Osteocyte (in vitro differentiated cells): ENCODE measurements at places on chromosomes 4 and X. TPM values are rescaled to one million over a fixed set of nuclear protein-coding genes. Genes with fewer than 3 reads are reported as not detected.

The AMBN gene
- total RNA-seq, result not detected in 2 replicates

The MAGEA10 gene
- total RNA-seq, result not detected in 2 replicates

- peak; percentile 91 for DNase-seq
- H3K36me3 ChIP-seq, result no peaks in the 10 kb centered on the region
- no peak overlapping the region for H3K27ac ChIP-seq
- peaks cover 25% of the 10 kb centered on the region for H3K27me3 ChIP-seq
Measured at GRCh38 chr4:24488399-24489164, 95.8 kb downstream of the DHX15 start.

DNA sequence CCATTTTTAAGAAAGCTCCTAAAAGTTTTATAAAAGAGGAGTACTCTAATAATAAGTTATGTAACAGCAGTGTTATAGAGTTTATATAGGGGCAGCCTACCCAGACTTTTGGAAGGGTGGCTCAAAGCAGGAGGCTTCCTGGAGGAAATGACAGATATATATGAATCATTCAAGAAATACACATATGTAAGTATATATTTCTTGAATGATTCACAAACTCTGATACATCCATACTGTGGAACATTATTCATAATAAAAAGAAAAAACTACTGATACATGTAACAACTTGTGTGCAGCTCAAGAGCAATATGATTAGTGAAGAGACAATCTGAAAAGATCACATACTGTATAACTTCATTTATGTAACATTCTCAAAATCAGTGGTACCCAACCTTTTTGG is 166.2 kb downstream of the WDFY3 start:
- no peaks in the 10 kb centered on the region for H3K27me3 ChIP-seq
- no peak overlapping the region for H3K4me3 ChIP-seq
- H3K36me3 ChIP-seq, result peaks cover 42% of the 10 kb centered on the region
- H3K27ac ChIP-seq, result no peak overlapping the region
- no peak for DNase-seq
- H3K4me1 ChIP-seq, result peaks cover 9% of the 10 kb centered on the region

DNA sequence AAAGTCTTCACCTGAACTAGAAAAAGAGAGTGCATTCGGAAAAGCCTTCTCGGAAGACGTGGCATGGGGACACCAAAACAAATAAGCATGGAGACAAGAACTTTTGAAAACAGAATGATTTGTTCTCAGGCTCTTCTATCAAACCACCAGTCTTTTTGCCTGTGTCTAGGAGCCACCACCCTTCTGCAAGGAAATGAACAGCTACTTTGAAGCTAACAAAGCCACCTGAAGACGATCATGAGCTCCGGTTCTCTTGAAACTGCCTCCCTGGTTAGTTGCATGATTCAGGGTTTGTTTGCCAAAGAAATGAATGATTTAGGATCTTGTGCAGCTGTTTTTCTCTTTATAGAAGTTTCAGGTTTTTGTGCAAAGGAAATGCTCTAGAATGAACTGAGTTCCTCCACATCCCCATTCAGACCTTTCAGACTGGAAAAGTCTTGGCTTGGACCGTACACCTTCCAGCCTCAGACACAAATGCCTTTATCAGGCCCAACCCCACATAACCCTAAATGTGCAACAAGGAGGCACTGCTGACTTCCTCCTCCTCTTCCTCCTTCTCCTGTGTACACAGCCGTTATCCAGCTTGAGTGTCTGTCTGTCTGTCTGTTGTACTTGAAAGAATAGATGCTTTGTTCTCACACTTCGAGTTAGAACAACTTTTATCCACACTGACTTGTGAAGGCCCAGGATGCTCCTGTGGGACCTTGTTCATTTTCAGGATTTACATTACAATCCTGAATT is 334.8 kb upstream of the KLF3 start:
- no peak for DNase-seq
- H3K4me3 ChIP-seq, result no peak overlapping the region
- peaks cover 5% of the 10 kb centered on the region for H3K27me3 ChIP-seq
- H3K27ac ChIP-seq, result no peak overlapping the region

DNA sequence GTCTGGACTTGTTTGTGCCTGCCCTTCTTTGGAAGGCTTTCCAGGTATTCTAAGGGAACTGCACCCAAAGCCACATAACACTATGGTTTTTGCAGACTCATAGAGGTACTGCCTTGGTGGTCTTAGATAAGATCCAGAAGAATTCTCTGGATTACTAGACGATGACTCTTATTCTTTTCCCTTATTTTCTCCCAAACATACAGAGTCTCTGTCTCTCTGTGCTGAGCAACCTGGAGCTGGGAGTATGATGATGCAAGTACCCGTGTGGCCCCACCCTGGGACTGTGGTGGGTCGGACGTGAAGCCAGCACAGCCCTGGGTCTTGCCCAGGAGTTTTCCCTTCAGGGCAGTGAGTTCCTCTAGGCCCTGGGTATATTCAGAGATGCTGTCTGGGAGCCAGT is 1342.4 kb upstream of the TENM3 start:
- H3K27me3 ChIP-seq, result no peaks in the 10 kb centered on the region
- no peak for DNase-seq
- no peaks in the 10 kb centered on the region for H3K36me3 ChIP-seq
- no peaks in the 10 kb centered on the region for H3K4me1 ChIP-seq
- H3K4me3 ChIP-seq, result no peak overlapping the region
- no peak overlapping the region for H3K27ac ChIP-seq

The BRS3 gene
- total RNA-seq, result not detected in 2 replicates

The NLGN3 gene
- 0.51 and 1.1 TPM in 2 replicates for total RNA-seq

The TMSB4X gene
- 2,830 and 2,924 TPM in 2 replicates for total RNA-seq

DNA sequence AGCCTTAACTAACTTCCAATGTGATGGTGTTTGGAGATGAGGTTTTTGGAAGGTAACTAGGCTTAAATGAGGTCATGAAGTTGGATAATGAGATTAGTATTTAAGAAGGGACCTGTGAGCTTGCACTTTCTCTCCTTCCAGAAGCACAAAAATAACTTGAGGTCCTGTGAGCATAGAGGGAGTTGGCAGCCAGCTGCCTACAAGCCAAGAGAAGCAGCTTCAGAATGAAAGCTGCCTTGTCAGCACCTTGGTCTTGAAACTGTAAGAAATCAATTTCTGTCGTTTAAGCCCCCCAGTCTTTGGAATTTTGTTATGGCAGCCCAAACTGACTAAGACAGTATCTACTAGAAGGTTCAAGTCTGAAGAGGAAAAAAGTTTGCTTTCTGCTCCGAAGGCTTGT is 280.2 kb upstream of the GALNTL6 start:
- no peaks in the 10 kb centered on the region for H3K27me3 ChIP-seq
- H3K4me3 ChIP-seq, result no peak overlapping the region
- no peak for DNase-seq
- no peaks in the 10 kb centered on the region for H3K4me1 ChIP-seq

The UGT2A3 gene
- total RNA-seq, result not detected in 2 replicates

DNA sequence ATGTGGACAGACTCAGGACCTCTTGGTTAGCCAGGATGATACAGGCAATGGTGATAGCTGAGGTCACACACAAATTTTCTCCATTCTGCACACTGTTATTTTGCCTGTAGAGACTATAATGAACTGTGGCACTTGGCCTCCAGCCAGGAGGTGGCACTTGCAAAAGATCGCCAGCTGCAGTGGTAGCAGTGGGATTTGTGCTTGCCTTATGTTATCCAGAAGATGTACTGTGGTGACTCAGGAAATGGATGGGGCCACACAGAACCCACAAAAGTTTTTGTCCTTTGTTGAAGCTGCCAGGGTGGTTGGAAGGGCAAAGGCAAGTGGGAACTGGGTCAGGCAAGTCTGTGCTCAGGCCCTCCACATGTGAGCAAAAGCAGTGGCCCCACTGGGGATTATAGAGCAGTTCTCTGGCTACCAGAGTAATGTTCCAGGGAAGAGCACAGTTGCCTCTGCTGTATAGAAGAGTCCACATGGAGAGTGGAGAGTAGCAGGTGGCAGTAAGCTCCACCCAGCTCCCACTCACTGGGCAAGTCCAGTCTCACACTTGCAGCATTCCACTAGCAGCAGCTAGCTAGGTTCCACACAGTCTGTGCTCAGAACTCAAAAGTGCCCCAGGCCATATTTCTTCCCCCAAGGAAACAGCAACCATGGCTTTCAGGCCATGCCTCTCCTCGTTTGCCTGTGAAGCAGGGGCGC is 5.9 kb upstream of the C4orf17 start:
- peaks cover 22% of the 10 kb centered on the region for H3K27me3 ChIP-seq
- H3K36me3 ChIP-seq, result no peaks in the 10 kb centered on the region
- H3K4me3 ChIP-seq, result no peak overlapping the region
- no peak overlapping the region for H3K27ac ChIP-seq
- peaks cover 9% of the 10 kb centered on the region for H3K4me1 ChIP-seq

The NSDHL gene
- total RNA-seq, result 14.1 and 14.7 TPM in 2 replicates

DNA sequence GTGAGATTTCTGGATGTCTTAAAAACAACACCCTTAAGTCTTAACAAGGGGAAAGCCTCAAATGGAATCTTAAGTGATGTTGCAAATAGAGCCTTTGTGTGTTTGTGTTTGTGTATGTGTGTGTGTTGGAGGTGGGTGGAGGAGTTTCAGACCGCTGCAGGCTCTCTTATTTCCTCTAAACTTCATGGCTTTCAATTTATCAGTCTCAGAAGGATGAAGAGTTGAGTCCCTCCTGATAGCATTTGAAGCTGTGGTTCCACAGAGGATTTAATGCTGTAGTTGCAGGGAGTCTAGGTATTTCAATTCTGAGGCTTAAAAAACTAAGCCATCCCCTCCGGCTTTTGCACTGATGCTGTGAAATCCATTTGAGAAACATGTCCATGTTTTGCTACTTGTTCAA is 4.3 kb upstream of the AGA start:
- H3K27me3 ChIP-seq, result no peaks in the 10 kb centered on the region
- peak overlapping the region; percentile 33 for H3K4me3 ChIP-seq
- H3K36me3 ChIP-seq, result peaks cover 2% of the 10 kb centered on the region
- no peak for DNase-seq

GRCh38 chrX:29555465-29556091 is 659.8 kb upstream of the MAGEB2 start:
- DNase-seq, result no peak
- H3K27ac ChIP-seq, result no peak overlapping the region
- no peaks in the 10 kb centered on the region for H3K36me3 ChIP-seq
- no peaks in the 10 kb centered on the region for H3K27me3 ChIP-seq
- H3K4me1 ChIP-seq, result no peaks in the 10 kb centered on the region

The ZXDB gene
- total RNA-seq, result 6.8 and 7.3 TPM in 2 replicates

DNA sequence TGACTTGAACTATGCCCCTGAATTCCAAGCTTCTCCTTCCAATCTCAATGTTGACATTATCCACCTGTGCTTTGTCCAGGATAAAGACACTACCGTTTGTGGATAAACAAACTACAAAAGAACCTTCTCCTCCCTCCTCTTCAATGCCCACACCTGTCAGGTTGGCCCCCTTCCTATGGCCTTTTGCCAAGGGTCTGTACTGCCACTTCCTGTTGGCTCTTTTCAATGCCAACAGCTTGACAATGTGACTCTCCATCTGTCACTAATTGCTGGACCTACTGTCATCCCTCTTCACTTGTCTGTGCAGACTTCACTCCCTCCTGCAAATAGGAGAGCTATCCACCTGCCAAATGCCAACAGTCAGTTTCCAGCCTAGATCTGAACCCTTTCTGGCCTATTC is 35.8 kb upstream of the MID1 start:
- H3K4me3 ChIP-seq, result no peak overlapping the region
- no peaks in the 10 kb centered on the region for H3K27me3 ChIP-seq
- no peaks in the 10 kb centered on the region for H3K36me3 ChIP-seq
- H3K4me1 ChIP-seq, result no peaks in the 10 kb centered on the region
- no peak for DNase-seq

The MAGEA3 gene
- not detected in 2 replicates for total RNA-seq

DNA sequence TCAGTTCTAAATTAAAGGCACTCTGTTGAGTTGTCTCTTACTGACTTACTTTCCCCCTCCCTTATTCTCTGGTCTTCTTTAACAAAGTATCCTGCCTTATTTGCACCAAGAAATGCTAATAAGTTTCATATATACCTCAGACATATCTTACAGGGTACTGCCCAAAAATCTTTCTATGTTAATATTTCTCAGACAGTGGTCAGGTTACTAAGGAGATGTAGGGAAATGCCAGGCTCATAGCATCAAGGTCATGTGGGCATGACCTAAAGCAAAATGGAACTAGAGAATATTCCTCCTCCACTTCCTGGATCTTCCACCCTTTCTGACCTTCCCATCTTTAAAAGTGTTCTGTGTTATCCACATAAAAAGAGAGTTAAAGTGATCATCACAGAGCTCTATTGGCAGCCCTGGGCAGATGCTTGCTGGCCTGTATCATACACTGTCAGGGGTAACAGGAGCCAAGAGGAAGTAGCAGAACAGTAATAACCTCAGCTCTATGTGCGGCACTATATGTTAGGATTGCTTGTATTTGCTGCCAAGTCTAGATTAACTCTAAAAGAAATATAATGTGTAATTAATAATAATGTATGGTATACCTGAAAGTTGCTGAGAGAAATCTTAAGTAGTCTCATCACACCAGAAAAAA is 74.3 kb downstream of the IQCM start:
- peaks cover 44% of the 10 kb centered on the region for H3K27me3 ChIP-seq
- no peak for DNase-seq
- H3K36me3 ChIP-seq, result no peaks in the 10 kb centered on the region
- no peak overlapping the region for H3K4me3 ChIP-seq
- no peak overlapping the region for H3K27ac ChIP-seq

DNA sequence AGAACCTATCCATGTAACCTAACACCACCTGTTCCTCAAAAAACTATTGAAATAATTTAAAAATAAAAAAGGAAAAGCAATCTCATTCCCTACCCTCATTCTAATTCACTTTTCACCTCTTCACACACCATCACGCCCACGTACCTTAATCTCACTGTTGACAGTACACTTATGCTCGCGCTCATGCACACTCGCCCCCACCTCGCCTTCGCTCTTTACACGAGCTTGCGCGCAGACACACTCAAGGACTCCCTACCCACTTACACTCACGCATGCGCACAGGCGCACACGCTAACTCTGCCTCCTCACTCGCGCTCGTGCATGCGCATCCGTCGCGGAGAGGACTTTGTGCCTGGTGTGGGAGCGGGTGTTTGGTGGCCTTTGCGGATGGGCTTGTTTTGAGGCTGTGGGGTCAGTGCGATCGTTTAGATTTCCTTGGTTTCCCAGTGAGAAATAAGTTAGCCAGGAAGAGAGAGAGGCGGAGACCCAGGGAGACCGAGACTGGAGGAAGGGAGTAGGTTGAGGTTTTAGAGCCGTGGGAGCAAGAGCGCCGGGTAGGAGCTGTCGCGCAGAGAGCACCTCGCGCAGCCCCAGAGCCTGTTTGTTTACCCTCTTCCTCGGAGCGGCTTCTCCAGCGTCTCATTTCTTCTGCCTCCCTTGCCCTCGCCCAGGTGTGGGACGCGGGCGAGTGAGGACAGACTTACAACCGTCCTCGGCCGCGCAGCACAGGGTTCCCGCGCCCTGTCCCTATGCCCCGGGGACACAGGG is 8.1 kb upstream of the GSX2 start:
- H3K4me1 ChIP-seq, result peaks cover 8% of the 10 kb centered on the region
- DNase-seq, result peak; percentile 93
- peak overlapping the region; percentile 72 for H3K27ac ChIP-seq
- H3K4me3 ChIP-seq, result peak overlapping the region; percentile 91
- peaks cover 4% of the 10 kb centered on the region for H3K27me3 ChIP-seq

GRCh38 chr4:19417256-19417655 is 834.4 kb upstream of the SLIT2 start:
- H3K27ac ChIP-seq, result no peak overlapping the region
- no peak for DNase-seq
- H3K4me1 ChIP-seq, result no peaks in the 10 kb centered on the region
- H3K36me3 ChIP-seq, result no peaks in the 10 kb centered on the region
